Mesenchymal stem cell (in vitro differentiated cells and primary cell): ENCODE measurements at places on chromosomes 1 and 21.

DNA sequence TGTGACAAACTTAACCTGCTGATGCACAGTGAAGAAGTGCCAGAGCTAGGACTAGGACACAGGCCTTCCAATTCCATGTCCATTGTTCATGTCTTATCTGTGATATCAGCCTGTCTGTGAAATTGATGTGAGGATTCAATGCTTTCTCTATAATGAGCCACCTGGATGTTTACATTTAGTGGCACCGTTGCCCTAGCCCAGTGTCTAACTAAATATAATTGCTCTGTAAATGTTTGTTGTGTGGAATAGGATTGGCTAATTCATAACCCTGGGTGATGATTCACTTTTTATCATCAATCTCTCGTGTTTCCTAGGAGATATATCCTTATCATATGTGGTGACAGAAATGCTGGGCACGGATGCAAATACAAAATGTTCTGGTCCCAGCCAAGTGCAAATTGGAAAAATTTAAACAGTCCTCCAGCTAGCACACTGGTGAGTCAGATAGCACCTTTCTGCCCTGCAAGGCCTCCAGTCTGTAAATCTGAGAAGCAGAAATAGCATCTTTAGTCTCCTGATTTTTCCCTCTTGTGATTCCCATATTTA is 46.9 kb upstream of the GNG12 start:
- DNase-seq: peak; percentile 43

DNA sequence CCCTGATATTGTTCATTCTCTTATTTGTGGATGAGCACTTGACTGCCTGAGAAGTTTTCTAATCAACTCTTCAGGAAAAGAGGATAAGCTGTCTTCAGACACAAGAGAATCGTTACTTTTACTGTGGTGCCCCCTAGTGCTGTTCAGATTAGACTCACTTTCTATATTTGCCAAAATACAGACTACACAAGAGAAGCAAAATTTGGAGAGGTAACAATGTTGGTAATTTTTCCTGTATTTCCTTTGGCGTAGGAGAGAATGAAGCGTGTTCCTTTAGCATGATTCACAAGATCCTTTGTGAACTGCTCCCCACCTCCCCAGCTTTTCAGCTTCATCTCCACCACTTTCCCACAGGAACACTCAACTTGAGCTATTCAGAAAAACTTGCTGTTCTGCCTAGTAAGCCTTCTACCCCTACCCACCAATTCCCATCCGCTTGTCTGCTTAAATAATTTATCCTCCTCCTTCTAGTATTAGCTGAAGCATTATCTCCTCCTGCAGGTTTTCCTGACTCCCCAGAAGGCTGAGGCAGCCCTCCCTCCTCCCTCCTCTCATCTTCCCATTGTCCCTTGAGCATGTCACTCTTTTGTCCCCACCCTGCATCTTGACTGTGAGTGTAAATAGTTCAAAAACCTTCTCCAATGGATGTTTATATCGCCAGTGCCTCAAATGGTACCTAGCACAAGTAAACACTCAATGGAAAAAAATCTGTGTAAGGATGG is 4.5 kb downstream of the TNFSF4 start:
- peak; percentile 83 for DNase-seq

- peak; percentile 63 for DNase-seq
Measured at GRCh38 chr1:192530254-192530653, 45.3 kb upstream of the RGS1 start.

DNA sequence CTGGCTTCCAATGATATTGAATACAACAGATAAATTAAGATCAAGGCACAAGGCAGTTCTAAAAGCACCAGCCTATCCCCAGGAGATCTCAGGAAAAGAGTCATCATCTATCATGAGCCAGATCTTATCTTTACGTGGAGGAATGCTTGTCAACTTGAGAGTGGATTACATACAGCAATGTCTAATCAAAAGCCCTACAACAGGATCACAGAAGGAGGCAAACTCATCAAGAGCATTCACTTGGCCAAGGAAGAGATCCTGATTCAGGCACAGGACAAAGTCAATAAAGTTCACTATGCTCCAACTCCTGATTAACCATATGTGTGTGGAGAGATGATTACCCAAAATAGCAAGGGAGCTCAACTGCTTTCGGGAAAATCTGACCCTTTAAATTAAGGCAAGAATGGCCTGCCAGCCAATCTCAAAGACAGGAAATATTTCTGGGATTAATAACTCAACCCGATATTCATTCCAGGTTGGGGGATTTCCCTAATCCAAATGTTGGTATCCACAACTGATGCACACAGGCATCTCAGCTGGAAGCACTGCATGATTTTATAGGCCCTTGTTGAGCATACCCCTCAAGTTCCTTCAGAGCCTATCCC is 33.7 kb downstream of the TBX15 start:
- no peak for DNase-seq

DNA sequence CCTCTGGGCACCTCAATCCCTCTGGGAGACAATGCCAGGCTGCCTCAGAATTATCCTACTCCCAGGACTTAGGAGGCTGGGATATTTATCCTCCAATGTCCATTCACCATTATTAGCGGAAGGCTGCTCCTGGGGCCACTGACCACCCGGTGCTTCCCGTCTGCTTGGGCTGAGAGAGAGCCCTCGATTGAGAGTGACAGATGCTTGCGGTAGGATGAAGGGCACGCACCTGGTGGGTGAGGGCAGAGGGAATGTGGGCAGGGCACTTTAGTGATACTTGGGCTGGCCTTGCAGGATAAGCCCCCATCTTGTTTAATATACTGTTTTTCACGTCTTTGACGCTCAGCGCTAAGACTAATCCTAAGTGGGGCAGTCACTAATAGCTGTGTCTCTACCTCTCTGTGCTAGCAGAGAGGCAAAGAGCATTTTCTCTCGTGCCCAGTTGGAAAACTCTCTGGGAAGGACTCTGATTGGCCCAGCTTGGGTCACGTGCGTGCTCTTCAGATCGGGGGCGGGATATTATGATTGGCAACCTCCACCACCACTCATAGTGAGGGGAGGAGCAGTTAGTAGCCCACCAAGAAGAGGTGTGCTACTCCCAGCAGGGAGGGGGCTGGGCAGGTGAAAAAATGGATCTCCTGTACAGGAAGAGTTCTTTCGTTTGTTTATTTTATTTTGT is 10.6 kb upstream of the PARS2 start:
- peak; percentile 46 for DNase-seq

DNA sequence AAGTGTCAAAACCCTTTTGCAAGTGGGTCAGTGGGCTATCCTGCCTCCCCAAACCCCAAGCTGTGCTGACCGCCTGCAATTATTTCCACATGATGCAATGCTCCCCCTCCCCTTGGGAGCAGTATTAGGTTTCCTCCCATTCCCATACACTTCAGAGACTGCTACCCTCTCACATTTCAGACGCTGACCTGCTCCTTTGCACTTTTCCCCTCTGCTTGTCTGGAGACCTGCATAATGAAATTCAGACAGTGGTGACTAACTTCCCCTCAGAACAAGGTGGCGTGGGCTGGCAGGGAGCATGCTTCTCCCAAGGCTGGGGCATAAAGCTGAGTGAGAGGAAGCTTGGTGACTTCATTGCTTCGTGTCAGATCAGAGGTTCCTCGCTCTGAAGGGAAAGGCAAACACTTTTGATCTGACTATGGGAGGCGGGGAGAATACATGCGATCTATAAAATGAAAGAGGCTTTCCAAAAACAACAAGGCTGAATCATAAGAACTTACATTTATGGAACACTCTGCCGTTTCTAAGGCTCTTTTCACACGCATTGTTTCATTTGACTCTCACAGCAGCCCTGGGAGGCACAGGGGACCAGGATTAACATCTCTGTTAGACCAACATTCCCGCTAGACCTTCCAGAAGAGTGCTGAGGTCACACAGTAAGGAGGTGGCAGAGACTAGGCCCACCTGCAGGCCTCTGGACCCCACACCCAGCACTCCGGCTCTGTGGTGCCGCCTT is 27.5 kb upstream of the ROR1 start:
- DNase-seq: peak; percentile 45

DNA sequence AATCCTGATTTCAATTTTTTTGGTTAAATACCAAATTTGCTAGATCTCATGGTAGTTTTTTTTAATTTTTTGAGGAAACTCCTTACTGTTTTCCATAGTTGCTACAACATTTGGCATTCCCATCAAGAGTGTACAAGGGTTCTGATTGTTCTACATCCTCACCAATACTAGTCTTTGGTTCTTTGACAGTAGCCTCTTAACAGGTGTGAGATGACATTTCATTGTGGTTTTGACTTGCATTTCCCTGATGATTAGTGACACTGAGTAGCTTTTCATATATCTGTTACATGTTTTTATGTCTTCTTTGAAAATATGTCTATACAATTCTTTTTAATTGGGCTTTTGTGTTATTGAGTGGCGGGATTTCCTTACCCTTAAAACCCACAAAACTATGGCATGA is 20.9 kb upstream of the RGS13 start:
- DNase-seq: no peak
